Stimulated activated CD4-positive, alpha-beta T cell treated with anti-CD3 and anti-CD28 coated beads, Interleukin-2, amount 100 ng/mL, for 24 hours (primary cell): ENCODE measurements at places on chromosomes 2 and 18.

DNA sequence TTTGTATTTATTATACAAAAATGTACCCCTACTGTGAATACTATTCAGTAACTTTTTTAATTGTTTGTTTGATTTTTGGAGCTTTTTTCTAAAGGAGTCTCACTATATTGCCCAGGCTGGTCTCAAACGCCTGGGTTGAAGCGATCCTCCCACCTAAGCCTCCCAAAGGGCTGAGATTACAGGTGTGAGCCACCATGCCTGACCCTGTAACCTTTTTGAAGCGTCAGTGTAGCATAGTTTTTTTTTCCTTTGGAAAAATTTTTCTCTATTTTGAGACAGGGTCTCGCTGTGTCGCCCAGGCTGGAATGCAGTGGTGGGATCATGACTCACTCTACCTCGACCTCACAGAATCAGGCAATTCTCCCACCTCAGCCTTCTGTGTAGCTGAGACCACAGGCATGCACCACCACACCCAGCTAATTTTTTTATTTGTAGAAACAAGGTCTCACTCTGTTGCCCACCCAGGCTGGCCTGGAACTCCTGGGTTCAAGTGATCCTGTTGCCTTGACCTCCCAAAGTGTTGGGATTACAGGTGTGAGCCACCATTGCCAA, 2.0 kb downstream of the GMCL1 start:
- DNase-seq: no peak

GRCh38 chr2:152542995-152543481, 174.2 kb downstream of the PRPF40A start:
- no peak for DNase-seq

GRCh38 chr2:137975280-137976271, 11.3 kb downstream of the HNMT start:
- no peak for DNase-seq

DNA sequence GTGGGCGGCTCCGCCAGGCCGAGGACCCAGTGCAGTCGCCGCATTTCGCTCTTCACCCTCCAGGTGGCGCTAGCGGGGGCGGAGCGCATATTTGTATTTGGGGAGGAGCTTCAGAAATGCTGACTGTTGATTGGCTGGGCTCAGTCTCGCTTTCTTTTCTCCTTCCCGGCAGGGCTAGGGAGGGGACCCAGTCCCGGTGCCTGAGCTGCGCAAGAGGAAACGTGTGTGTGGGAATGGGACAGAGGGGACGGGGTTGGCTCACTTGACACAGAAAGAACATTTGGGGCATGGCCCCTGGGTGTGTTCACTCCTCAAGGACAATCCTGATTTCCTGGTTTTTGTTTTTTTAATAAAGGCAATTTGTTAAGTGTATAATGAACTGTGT, 20.3 kb upstream of the DNMT3A start:
- peak; percentile 97 for DNase-seq

- DNase-seq: no peak
Observed at GRCh38 chr2:117555965-117556364, 258.5 kb upstream of the DDX18 start.

DNA sequence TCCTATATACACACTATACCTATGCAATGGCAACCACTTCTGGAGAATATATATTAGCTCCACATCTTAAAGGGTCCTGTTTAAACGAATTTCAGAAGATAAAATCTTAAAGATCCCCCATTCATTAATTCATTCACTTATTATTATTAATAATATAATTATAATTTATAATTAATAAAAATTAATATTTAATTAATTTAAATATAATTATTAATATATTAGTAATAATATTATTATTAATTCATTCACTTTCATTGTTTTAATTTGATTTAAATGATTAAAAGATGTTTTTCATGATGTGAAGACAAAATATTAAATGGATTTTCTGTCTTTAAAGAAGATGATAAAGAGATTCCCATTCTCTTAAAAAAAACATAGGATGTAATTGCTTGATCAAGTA, 21.1 kb downstream of the NFU1 start:
- no peak for DNase-seq

DNA sequence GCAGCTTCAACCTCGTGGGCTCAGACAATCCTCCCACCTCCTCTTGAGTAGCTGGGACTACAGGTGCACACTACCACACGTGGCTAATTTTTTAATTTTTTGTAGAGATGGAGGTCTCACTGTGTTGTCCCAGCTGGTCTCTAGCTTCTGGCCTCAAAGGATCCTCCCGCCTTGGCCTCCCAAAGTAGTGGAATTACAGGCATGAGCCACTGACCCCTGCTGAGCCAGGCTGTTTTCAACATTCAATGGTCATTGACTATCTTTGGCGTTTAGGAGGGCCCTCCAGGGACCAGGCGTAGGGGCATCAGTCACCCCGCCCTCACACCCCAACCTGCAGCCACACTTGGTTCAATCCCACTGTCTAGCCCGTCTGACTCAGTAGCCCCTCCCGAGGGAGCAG, 5.2 kb downstream of the MZT2B start:
- no peak for DNase-seq

DNA sequence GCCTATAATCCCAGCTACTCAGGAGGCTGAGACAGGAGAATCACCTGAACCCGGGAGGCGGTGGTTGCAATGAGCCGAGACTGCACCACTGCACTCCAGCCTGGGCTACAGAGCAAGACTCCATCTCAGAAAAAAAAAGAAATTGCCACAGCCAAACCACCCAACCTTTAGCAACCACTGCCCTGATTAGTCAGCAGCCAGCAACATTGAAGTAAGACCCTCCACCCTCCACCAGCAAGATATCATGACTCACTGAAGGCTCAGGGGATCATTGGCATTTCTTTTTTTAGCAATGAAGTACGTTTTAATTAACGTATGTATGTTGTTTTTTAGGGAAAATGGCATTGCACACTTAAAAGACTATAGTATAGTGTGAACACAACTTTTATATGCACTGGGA, 349.1 kb upstream of the ACVR2A start:
- no peak for DNase-seq

DNA sequence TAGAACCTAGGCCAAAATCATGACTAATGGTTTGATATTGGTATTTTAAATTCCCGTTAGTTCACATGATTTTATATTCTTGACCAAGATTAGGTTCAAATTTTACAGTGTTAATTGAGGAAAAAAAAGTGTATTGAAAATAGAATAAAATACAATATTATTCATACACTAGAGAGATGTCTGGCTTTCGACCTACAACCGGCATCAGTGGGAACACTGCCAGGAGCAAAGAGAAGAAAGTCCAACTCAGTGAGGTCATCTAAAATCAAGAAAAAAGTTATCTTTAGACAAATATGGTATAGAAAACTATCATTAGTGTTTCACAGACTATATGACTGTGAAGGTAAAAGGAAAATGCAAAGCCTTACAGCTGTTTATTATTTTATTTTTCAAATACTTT, 81.5 kb downstream of the PIGN start:
- DNase-seq: no peak

DNA sequence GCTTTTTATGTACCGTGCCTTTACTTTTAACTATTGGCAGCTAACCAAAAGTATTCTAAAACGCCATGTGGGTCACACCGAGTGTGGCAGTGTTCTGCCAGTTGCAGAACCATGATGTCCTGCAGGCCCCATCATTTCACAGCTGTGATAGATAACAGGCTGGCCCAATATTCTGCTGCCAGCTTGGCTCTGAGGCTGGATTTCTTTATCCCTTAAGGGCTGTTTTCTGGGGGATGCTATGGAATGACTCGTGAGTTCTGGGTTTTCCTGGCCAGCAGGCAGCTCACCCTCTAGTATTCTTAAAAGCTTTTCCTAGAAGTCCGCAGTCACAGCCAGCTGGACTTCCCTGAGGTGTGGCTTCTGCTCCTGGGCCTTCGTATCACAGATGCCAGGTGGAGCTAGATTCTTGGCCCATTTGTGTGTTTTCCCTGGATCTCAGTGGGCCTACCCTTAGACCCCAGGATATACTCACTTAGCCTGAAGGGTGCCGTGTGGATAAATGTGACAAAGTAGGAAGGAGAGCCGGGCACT, 41.0 kb downstream of the FHOD3 start:
- no peak for DNase-seq

DNA sequence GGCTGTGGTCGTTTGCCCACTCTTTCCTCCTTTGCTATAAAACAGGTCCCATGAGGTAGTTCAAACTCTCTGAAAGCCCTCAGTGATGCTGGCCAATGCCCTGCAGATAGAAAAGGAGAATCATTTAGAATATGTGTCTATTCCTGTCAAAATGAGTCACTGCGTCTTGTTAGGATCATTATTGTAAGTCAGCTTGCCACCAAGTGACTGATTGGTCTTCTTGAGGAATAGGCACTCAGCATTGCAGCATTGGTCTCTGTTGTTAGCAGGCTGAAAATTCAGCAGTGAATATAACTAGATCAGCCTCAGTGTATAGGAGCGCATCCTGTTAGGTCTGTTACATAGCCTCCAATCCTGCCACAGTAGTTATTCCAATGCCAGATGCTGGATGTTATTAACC, 28.9 kb downstream of the PRKRA start:
- DNase-seq: no peak

DNA sequence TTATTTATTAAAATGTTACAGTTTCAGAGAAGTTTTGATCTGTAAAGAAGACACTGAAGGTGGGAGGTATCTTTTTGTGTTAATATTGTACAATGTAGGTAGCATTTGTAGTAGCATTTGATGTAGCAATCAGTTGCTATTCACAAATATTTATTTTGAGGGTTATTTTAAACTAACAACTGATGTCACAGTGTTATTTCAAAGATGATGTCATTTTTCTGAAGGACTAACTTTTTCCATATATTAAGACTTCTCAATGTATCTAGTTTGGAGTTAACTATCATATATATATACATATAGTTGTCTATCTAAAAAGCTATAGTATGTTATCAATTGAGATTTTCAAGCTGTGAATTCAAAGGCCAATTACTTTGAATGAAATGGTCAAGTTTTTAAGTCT, 1003.3 kb downstream of the DSC3 start:
- no peak for DNase-seq

- no peak for DNase-seq
Observed at GRCh38 chr18:75264195-75264594, 53.6 kb downstream of the TSHZ1 start.
